Stimulated activated CD8-positive, alpha-beta memory T cell treated with anti-CD3 and anti-CD28 coated beads, Interleukin-7, amount 100 ng/mL, for 48 hours (primary cell): ENCODE measurements at places on chromosomes 1 and 21.

- DNase-seq, result no peak
Observed at GRCh38 chr1:58576727-58577653, at the start of gene TACSTD2. Gene TACSTD2 (minus strand): TSS chr1:58577252. CDS start chr1:58577156, 96 bp downstream.

DNA sequence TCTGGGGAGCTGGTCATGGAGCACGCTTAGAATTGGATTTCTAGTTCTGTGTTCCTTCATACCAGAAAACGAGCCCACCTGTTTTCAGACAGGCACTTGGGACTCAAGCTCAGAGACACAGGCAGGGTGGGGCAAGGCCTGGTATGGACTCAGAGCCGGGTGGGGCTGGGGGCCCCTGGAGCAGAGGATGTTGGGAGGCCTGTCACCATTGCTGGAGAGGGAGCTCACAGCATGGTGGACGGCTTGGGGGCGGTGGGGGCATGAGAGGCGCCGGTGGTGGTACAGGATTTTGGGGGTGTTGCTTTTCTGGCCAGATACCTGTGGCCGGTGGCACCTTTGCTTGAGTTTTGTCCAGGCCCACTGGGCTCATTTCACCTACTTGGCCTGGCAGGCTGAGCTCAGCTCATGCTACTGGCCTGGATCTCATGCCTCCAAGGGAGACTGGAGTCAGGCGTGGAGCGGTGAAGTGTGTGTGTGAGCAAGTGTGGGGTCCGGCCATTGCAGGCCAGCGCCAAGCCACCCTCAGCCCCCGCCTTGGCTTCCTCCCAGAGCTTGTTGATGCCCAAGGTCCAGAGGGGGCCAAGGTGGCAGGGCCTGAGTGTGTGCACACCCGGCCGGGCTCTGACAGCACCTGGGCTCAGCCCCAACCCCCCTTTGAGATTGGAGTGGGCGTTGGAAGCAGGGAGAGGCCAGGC lies 8.7 kb downstream of the SLX9 start:
- DNase-seq, result no peak

DNA sequence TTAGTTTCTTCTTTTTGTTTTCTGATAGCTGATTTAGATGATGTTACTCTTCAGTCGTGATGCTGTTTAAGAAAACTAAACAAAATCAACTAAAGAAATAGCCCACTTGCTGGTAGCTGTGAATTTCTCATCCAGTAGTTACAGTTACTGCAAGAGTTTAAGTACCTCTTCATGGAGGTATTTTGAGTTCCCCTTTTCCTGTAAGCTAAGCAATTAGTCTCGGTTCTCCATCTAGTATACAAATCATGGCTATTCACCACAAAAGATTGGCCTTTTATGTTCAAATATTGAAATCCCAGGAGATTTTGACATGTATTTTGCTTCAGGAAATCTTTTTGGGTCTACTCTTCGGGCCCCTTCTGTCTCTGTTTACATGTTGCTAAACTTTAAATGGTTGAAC lies 31.1 kb downstream of the HUNK start:
- DNase-seq, result no peak

DNA sequence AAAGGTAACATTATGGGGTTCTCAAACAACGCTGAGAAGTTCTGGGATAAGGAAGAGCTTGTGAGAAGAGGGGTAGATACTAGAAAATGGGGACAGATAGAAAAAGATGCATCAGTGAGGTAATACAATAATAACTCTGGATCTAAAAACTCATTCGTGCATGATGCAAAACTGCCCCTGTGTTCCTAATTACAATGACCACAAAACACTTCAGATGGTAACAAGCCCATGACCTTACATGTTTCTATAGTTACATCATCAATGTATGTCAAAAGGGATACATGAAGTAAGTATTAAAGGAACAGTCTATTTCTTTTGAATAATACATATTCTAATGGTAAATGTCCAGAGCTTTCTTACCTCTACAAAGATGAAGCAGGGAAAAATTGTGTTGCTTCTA lies 110.6 kb upstream of the PLPPR5 start:
- no peak for DNase-seq

GRCh38 chr1:30410153-30410851 lies 313.1 kb downstream of the MATN1 start:
- DNase-seq, result no peak

DNA sequence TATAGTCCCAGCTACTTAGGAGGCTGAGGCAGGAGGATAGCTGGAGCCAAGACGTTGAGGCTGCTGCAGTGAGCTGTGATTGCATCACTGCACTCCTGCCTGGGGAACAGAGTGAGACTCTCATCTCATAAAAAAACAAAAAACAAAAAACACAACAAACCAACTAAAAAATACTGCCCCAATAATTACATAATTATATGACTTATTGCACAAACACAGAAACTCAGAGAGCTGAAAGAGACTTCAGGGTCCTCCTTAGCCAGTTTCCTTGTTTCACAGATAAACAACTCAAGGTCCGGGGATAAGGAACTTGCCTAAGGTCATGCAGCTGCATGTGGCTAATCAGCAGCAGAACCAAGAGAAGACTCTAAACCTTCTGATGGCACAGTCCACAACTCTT lies 11.9 kb downstream of the EXTL2 start:
- no peak for DNase-seq

DNA sequence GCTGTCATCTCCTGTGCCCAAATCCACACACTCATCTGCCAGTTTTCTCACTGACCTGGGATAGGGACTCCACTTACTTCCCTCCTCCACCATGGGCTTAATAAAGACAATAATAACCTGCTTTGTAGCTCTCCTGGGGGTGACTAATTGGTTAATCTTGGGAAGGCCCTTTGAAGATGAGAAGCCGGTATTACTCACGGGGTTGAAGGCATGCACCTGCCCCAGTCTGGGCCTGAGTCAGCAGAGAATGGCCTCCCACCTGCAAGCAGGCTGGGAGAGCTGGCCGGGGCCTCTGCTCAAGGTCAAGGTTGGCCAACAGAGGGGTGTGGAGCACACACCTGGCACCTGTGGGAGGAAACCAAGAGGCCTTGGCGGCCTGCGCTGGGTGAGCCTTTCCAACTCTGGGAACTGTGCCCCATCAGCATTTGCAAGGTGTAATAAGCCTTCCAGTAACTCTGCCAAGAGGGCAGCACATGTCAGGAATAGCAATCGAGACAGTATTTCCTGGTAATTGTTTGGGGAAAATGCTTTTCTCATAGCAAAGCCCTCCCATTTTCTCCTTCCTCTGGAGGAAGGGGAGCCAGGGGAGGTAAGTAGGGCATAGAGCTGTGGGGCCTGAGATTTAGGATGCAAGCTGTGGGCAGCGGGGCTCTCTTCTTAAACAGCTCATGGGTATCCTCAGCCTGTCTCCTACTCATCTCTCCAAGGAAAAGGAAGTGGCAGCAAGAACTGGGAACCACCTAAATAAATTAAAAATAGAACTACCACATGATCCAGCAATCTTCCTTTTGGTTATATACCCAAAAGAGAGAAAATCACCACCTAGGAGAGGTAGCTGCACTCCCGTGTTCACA lies 49.0 kb downstream of the TOMM20 start:
- DNase-seq, result no peak

- DNase-seq, result no peak
Observed at GRCh38 chr1:87794788-87795614, 466.3 kb downstream of the LMO4 start.

- DNase-seq, result no peak
Observed at GRCh38 chr1:116292929-116293725, 79.9 kb upstream of the ATP1A1 start.

DNA sequence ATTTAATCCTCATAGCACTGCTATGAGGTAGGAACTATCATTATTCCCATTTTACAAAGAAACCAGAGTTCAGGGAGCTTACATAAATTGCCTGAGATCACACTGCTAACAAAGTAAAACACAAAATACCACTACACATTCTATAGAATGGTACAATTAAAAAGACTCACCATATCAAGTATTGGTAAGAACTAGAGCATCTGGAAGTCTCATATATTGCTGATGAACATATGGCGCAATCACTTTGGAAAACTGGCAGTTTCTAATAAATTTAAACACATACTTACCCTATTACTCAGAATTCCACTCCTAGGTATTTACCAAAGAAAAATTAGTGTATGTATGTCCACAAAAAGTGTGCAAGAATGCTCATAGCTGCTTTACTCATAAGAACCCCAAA lies 261.5 kb downstream of the RRAGC start:
- DNase-seq, result no peak

- DNase-seq, result no peak
Observed at GRCh38 chr1:64124704-64125440, 78.6 kb upstream of the UBE2U start.

GRCh38 chr1:7942214-7942921 lies 1.7 kb upstream of the TNFRSF9 start:
- DNase-seq, result no peak

GRCh38 chr1:157145076-157145475 lies 6.9 kb upstream of the ETV3 start:
- DNase-seq, result no peak

- no peak for DNase-seq
Observed at GRCh38 chr1:231172411-231172810, 10.6 kb downstream of the TRIM67 start.

DNA sequence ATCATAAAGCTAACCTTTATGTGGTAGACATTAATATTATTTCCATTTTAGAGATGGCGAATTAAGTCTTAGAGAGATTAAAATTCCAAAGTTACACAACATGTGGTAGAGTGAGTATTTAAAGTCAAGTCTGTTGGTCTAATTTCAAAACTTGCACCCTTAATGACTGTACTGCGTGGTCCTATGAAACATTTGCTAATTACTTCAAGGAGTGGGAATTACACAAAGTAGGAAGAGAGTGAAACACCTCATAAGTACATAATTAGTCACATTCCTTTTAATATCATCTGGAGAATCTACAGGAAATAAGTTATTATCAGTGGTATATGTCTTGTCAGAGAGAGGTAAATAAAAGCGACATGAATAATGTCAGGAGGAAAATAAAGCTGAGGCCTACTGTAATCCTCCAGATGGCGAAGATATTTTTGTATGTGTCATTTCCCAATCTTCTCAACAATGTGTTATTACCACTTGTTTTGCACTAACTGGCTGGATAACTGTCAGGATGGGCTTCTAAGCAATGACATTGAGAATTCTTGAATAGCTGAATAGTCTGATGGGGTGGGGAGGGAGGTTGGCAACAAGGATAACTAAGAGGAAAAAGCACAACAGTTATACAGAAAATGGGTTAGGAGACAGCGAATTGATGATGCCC lies 95.5 kb downstream of the TNFSF18 start:
- no peak for DNase-seq

- DNase-seq, result no peak
Observed at GRCh38 chr1:223147873-223148272, 4.8 kb upstream of the TLR5 start.

DNA sequence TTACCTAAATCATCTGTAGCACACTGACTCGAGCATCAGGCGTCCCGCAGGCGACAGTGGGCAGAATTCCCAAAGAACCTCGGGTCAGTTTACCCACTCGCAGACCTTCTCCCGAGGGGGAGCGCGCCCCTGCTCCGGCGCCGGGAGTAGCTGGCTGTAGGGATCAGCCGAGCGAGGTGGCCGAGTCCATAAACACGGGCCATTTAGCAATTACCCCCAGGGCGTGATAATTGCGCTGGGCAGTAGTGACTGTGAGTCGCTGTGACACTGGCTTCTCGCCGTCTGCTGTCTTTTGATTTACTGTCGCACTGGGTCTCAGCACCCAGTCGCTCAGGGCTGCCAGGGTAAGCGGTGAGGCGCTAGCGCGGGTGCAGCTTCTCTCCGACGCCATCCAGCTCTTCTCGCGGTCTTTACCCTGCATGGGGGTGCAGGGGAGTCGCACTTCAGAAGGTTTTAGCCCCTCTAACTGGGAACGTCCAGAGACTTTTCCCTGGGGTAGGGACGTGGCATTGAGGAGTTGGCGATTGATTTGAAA lies 16.2 kb downstream of the HLX start:
- DNase-seq, result no peak

- no peak for DNase-seq
Observed at GRCh38 chr1:22575532-22576149, 12.4 kb downstream of the EPHA8 start.

DNA sequence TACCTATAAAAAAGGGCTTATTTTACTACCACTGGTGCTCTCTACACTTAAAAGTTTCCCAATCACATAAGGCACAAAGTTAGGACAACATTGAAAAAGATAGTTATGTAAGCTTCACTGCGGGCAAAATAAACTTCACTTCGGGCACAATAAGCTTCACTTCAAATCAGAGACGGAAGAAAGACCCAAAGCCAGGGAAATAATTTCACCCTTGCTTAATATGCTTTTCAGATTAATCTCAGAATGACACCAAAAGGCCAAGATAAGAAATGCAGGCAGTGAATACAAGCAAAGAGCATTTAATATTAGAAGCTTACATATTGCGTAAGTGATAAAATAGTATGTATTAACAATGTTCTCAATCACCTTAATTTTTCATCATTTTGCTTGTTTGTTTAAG lies 444.2 kb downstream of the SETD4 start:
- DNase-seq, result no peak

- no peak for DNase-seq
Observed at GRCh38 chr1:56331892-56332567, 247.3 kb downstream of the PLPP3 start.

DNA sequence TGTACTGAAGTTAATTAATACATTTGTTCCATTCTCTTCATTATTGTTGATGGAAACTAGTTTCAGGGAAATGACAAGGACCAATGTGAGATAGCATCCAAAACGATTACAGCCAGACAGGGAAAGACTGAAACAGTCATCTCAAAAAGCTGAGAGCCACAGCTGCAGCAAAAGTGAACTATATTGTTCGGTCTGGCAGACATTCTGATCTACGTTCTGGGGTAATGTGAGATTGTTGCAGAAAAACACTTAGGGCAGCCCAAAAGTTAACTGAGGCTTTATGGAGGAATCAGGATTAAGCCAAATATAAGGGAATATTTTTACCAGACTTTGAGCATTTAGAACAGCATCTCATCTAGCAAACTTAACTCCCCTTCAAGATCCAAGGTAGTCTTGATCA lies 112.9 kb downstream of the LRRC40 start:
- DNase-seq, result no peak

DNA sequence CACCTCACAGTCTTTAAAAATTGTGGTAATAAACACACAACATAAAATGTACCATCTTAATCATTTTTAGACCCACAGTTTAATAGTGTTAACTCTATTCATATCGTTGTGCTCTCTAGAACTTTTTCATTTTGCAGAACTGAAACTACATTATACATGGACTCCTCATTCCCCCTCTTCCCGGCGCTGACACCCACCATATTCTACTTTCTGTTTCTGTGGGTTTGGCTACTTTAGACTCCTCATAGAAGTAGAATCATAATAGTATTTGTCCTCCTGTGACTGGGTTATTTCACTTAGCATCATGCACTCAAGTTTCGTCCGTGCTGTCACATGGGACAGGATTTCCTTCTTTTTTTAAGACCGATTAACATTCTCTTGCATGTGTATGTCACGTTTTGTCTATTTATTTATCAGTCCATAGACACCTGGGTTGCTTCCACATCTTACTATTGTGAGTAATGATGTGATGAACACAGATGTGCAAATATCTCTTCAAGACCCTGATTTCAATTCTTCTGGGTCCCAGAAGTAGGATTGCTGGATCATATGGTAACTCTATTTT lies 62.9 kb upstream of the TMPRSS2 start:
- no peak for DNase-seq

- no peak for DNase-seq
Observed at GRCh38 chr1:18192974-18193373, 85.4 kb downstream of the IGSF21 start.
